ENCODE measurements at places on chromosomes 5 and 9. TPM values are rescaled to one million over a fixed set of nuclear protein-coding genes. Genes with fewer than 3 reads are reported as not detected.

DNA sequence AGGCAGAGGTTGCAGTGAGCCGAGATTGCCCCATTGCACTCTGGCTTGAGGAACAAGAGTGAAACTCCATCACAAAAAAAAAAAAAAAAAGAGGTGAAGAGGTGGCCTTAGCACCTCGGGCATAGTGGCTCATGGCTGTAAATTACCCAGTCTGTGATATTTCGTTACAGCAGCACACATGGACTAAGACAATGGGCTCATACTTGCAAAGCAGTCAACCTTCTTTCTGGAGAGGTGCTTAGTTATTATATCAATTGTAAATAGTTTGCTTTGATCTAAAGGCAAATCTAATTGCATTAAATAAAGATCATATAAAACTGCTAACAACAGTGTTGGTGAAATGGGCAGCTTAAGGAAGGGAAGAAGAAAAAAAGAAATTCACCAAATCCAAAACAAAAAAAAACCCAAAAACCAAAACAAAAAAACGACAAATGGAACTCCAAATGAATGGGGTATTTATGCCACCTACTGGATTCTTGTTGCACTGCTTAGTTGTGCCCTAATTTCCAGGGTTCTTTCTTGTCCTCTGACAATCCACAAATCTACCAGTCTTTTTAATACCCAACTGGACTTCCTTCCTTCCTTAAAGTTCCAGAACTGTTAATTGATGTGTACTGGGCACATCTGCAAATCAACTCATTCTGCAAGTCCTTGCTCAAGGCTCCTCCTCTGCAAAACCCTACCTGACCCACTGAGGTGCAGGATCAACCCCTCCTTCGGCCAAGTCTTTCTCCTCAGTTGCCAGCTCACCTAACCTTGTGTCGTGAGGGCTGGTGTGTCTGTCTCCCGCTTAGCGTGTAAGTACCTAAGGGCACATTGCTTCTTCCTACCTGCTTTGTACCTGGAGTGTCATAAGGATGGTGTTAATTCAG is 35.0 kb upstream of the DMRT1 start:
- H3K4me1 ChIP-seq, result no peaks in the 10 kb centered on the region
- no peak overlapping the region for H3K27ac ChIP-seq
- no peaks in the 10 kb centered on the region for H3K36me3 ChIP-seq
- peak; percentile 8 for DNase-seq
- H3K27me3 ChIP-seq, result no peaks in the 10 kb centered on the region
- no peak overlapping the region for H3K4me3 ChIP-seq

- H3K4me3 ChIP-seq, result no peak overlapping the region
- H3K27me3 ChIP-seq, result no peaks in the 10 kb centered on the region
- DNase-seq, result no peak
These were observed 61.7 kb downstream of the MRPS30 start for GRCh38 chr5:44870430-44870829.

ADRA1B gene
- 8.3 TPM for total RNA-seq

- no peaks in the 10 kb centered on the region for H3K4me1 ChIP-seq
- no peaks in the 10 kb centered on the region for H3K27me3 ChIP-seq
- H3K27ac ChIP-seq, result no peak overlapping the region
- DNase-seq, result no peak
- H3K4me3 ChIP-seq, result no peak overlapping the region
- no peaks in the 10 kb centered on the region for H3K36me3 ChIP-seq
These were observed 46.9 kb upstream of the GLDC start for GRCh38 chr9:6692433-6692832.

- no peak overlapping the region for H3K27ac ChIP-seq
- no peaks in the 10 kb centered on the region for H3K36me3 ChIP-seq
- no peaks in the 10 kb centered on the region for H3K27me3 ChIP-seq
- no peaks in the 10 kb centered on the region for H3K4me1 ChIP-seq
- H3K4me3 ChIP-seq, result no peak overlapping the region
- no peak for DNase-seq
These were observed 37.1 kb upstream of the TNC start for GRCh38 chr9:115155037-115155436.

DNA sequence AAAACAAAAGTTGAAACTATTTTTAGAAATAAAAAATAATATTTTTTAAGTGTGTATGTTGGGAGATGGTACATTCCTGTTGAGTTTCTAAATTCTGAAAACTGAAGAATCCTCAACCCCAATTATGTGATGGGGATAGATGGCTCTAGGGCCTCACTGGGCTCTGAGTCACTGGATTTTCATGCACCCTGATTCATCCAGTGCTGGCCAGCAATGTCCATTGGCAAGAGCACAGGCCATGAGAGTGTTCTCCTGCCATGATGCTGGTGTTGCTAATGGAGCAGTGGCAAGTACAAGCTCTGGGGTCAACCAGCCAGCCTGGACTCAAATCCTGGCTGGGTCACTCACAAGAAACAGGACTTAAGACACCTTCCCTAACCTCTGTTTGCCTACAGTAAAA is 23.3 kb downstream of the SMIM23 start:
- DNase-seq, result no peak
- H3K4me1 ChIP-seq, result no peaks in the 10 kb centered on the region
- no peak overlapping the region for H3K4me3 ChIP-seq
- no peak overlapping the region for H3K27ac ChIP-seq
- peaks cover 9% of the 10 kb centered on the region for H3K27me3 ChIP-seq

DNA sequence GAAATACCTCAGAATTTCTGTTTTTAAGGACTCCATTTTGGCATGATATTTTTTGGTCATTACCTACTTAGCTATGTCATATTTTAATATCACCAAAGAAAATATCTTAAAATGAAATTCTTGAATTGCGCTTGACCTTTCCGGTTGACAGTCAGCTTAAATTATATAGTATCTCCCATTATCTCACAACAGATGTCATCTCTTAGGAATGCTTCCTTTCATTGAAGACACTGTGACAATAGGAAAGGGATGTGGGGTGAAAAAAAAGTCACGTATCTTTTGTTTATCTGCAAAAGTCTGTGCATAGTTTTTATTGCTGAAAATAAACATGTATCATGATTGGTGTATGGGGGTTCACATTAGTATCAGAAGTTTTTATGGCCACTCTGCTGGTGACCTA is 105.8 kb downstream of the INVS start:
- DNase-seq, result no peak
- no peaks in the 10 kb centered on the region for H3K27me3 ChIP-seq
- no peak overlapping the region for H3K4me3 ChIP-seq

- no peak for DNase-seq
- H3K27me3 ChIP-seq, result peaks cover 2% of the 10 kb centered on the region
- H3K4me3 ChIP-seq, result no peak overlapping the region
- H3K36me3 ChIP-seq, result no peaks in the 10 kb centered on the region
- no peak overlapping the region for H3K27ac ChIP-seq
These were observed 210.6 kb downstream of the GOLPH3 start for GRCh38 chr5:31963358-31964006.

PCDHB7 gene
- total RNA-seq, result 1.3 TPM

DNA sequence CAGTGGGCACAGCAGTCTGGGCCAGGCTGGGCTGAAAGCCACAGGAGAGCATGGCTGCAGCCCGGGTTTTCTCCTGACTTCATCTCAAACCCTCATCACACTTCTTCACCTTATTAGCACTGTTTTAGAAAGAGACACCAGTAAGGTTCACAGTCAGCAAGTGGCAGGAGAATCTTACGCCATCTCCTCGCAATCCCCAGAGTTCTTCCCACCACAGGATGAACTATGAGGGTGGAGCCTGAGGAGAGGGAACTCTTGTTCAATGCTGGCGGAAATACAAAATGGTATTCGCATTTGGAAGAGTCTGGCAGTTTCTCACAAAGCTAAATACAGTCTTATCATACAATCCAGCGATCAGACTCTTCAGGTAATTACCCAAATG is 14.7 kb downstream of the BICD2 start:
- no peaks in the 10 kb centered on the region for H3K4me1 ChIP-seq
- DNase-seq, result no peak
- no peak overlapping the region for H3K27ac ChIP-seq
- H3K27me3 ChIP-seq, result no peaks in the 10 kb centered on the region
- no peaks in the 10 kb centered on the region for H3K36me3 ChIP-seq

DNA sequence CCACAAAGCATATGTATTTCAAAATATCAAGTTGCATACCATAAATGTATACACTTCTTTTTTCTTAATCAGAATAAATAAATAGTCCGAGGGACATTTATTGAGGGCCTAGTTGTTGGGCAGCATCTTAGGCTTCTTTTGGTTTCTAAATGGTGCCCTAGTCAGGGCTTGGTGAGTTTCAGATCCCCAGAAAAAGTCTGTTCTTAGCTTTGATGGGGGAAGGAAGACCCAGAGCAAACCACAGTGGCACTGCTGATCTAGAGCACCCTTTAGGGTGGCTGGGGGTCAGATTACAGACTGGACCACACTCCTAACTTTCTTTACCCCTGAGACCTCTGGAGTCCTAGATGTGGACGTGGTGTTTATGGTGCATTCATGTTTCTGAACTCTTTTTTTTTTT is 97.8 kb downstream of the C9orf152 start:
- H3K36me3 ChIP-seq, result no peaks in the 10 kb centered on the region
- no peaks in the 10 kb centered on the region for H3K27me3 ChIP-seq
- H3K27ac ChIP-seq, result no peak overlapping the region

GRCh38 chr5:172334196-172334595 is 50.6 kb upstream of the UBTD2 start:
- H3K27me3 ChIP-seq, result no peaks in the 10 kb centered on the region
- H3K36me3 ChIP-seq, result no peaks in the 10 kb centered on the region
- H3K4me1 ChIP-seq, result no peaks in the 10 kb centered on the region
- H3K4me3 ChIP-seq, result no peak overlapping the region
- DNase-seq, result no peak

IL13 gene
- total RNA-seq, result not detected

- H3K4me1 ChIP-seq, result peaks cover 21% of the 10 kb centered on the region
- no peaks in the 10 kb centered on the region for H3K36me3 ChIP-seq
- no peak for DNase-seq
- H3K4me3 ChIP-seq, result peak overlapping the region; percentile 98
- peak overlapping the region; percentile 98 for H3K27ac ChIP-seq
These were observed 16.2 kb downstream of the TRIM7 start for GRCh38 chr5:181188700-181189362.

DNA sequence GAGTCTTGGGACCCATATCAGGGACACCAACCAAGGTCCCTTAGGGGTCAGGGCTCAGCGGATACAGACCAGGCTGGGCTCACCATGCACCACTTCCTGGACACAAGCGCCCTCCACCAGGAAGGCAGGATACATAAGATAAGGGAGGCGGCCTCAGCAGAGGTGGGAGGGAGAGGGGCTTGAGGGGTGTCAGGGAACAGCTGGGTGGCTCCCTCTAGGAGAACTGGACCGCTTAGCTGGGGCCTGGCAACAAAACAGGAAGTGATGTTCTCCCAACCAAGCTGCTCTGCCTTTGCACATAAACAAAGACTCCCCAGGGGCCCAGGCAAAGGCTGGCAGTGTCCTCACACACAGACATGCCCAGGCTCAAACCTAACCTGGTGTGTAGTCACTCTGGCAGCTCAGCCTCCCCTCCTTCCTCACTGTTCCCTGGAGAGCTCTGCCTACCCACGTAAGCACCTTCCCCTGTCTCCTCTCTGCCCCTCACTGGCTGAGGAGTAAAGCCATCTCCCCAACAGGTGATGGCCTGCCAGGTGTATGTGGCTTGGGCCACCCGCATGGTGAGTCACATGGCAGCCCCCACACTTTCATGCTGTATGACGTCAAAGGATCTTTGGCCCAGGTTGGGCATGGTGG is 5.8 kb upstream of the BICD2 start:
- no peaks in the 10 kb centered on the region for H3K36me3 ChIP-seq
- no peaks in the 10 kb centered on the region for H3K4me1 ChIP-seq

GRCh38 chr5:119302449-119302848 is 53.4 kb upstream of the TNFAIP8 start:
- H3K27me3 ChIP-seq, result no peaks in the 10 kb centered on the region
- H3K36me3 ChIP-seq, result no peaks in the 10 kb centered on the region
- no peak overlapping the region for H3K27ac ChIP-seq
- no peak overlapping the region for H3K4me3 ChIP-seq

DNA sequence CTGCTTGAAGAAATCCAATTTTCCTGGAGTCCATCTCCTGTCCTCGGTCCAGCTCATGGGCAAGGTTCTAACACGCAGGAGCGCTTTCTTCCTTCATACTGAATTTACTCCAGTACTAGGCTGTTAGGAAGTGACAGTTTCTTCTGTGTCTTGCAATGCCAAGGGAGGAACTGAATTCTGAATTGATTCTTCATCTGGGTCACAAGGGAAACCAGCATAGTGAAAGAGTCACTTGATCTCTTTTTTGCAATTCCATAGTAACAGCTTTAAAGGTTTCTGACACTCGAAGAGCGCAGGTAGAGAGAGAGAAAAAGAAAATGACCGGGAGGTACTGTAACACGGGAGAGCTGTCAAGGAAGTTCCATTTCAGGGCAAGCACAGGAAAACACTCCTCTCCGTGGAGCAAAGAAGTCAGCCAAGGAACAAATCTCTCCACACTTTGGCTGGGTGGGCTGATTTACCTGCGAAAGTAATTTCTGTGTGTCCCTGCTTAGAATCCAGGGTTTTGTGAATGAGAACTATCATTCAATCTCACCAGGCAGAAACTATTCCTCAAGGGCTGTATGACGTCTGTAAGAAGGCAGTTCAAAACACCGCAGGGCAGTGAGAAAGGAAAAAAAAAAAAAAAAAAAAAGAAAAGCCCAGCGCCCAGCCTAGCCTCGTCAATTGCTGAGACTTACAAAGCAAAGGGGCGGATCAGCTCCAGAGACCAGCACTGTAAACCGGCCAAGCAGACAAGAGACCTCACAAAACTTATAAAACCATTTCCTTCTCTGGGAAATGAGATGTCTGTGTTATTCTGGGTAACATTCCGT is 617.8 kb downstream of the PDE4D start:
- no peak for DNase-seq
- no peaks in the 10 kb centered on the region for H3K36me3 ChIP-seq
- peaks cover 5% of the 10 kb centered on the region for H3K4me1 ChIP-seq
- H3K27ac ChIP-seq, result no peak overlapping the region

DNA sequence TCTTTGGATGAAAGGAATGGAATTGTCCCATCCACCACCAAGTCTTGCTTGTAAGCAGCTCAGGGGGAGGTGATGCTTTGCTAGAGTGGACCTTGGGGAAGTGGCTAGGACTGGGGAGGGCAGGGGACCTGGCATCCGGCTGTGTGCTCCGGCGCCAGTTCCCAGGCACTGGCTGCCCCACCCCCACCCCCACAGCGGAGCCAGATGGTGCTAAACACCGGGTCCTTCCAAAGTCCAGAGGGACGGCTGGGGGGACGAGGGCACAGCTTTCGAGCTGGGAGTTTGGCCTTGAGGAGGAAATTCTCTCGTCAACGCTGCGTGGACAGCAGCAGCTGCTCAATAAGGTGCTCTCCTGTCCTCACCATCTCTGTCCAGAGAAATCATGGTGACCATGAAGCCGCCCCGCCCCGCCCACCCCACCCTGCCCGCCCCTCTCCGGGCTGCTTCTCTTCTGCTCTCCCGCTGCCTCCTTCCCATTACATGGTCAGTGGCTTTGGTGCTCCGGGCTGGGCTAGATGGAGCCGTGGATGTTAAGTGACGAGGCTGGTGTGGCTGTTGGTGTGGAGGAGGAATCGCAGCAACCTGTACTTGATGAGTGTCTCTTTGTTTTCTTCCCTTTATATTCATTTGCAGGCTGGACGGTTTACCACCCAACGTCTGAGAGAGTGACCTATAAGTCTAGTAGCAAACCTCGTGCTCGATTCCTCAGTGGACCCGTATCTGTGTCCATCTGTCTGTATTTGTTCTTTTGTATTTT is 115.7 kb downstream of the WNK2 start:
- H3K27me3 ChIP-seq, result no peaks in the 10 kb centered on the region
- no peaks in the 10 kb centered on the region for H3K4me1 ChIP-seq
- H3K36me3 ChIP-seq, result no peaks in the 10 kb centered on the region
- no peak overlapping the region for H3K27ac ChIP-seq
- no peak overlapping the region for H3K4me3 ChIP-seq
- no peak for DNase-seq

Measured in Panc1 (cell line).